Activated T-cell treated with anti-CD3 and anti-CD28 coated beads for 24 hours (primary cell): ENCODE measurements at places on chromosomes 7 and 10.

- DNase-seq = no peak
These were observed 354.6 kb downstream of the PHF14 start for GRCh38 chr7:11328309-11328708.

- peak; percentile 13 for DNase-seq
These were observed 20.2 kb downstream of the PDCD11 start for GRCh38 chr10:103416436-103417147.

DNA sequence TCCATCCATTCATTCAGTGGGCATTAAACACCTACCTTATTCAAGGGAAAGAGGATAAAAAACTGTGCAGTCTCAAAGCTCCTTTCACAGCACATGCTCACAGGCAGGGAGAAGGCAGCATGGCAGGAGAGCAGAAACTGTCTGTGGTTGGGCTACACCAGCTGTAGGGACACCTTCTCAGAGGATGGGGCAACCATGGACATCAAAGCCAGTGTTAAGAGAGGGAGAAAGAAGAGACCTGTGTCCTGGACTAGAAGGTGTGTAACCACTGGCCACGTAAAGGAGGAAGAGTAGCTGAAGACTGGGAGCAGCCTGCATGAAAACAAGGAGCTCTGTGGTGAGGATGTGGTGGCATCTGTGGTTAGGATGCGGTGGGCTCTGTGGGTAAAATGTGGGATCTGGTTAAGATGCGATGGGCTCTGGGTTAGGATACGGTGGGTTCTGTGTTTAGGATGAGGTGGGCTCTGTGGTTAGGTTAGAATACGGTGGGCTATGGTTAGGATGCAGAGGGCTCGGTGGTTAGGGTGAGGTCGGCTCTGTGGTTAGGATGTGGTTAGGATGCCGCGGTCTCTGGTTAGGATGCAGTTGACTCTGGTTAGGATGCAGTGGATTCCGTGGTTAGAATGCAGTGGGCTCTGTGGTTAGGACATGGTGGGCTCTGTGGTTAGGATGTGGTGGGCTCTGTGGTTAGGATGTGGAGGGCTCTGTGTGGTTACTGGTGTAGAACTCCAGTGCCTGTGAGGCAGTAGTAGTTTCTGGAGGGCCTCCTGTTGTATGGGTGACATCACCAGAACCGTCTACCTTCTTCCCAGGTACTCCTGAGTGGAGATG, 197.6 kb downstream of the WDR37 start:
- no peak for DNase-seq

- DNase-seq = no peak
These were observed 49.2 kb downstream of the LGI1 start for GRCh38 chr10:93806903-93807302.

- no peak for DNase-seq
These were observed 40.1 kb downstream of the POLR3A start for GRCh38 chr10:77989081-77989724.

DNA sequence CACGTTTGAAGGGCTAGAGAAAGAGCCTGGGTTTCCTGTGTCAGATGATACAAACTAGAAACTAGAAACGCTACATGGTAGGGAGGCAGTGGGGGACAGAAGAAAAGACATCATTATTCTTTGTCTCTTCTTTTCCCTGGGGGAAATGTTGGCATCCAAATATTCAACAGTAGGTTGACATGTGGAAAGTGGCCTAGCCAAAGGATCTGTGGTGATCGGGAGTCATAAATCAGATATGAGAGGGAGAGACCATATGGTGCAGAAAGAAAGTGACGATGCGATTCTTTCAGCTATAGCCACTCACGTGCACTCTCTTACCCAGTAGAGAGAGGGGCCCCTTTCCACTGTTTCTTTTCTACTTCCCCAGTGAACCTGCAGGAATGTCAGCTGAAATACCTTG, 964.7 kb downstream of the LRMDA start:
- no peak for DNase-seq

GRCh38 chr7:41459623-41460261, 243.1 kb downstream of the INHBA start:
- DNase-seq = no peak

- DNase-seq = no peak
These were observed 96.4 kb downstream of the OSBPL3 start for GRCh38 chr7:24883622-24884013.

DNA sequence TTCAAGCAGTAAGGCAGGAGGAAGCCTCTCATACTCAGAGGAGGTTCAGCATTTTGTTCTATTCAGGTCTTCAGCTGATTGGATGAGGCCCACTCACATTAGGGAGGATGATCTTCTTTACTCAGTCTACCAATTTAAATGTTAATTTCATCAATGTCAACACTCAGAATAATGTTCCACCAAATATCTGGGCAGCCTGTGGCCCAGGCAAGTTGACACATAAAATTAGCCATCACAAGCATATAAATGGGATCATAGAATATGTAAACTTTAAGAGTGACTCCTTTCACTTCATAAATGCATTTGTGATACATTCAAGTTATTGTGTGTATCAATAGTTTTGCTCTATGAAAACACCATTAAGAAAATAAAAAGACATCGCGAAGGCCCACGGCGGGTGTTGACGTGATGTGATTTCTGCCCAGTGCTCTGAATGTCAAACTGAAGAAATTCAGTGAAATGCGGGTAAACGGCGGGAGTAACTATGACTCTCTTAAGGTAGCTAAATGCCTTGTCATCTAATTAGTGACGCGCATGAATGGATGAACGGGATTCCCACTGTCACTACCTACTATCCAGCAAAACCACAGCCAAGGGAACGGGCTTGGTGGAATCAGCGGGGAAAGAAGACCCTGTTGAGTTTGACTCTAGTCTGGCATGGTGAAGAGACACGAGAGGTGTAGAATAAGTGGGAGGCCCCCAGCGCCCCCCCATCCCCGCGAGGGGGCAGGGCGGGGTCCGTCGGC, 536.1 kb upstream of the AUTS2 start:
- DNase-seq = no peak

GRCh38 chr10:6348096-6348874, 145.6 kb downstream of the PFKFB3 start:
- DNase-seq = peak; percentile 75

GRCh38 chr7:1611708-1612241, 41.9 kb upstream of the PSMG3 start:
- no peak for DNase-seq

- DNase-seq = no peak
These were observed 101.5 kb downstream of the ORC5 start for GRCh38 chr7:104106108-104106905.

GRCh38 chr10:72691863-72692743, at the start of gene MCU:
Gene MCU, plus strand, starts transcription at chr10:72692143. Its CDS starts 9 bp downstream, at chr10:72692152.
- peak; percentile 91 for DNase-seq

GRCh38 chr7:30019387-30019786, 7.1 kb downstream of the FKBP14 start:
- no peak for DNase-seq

DNA sequence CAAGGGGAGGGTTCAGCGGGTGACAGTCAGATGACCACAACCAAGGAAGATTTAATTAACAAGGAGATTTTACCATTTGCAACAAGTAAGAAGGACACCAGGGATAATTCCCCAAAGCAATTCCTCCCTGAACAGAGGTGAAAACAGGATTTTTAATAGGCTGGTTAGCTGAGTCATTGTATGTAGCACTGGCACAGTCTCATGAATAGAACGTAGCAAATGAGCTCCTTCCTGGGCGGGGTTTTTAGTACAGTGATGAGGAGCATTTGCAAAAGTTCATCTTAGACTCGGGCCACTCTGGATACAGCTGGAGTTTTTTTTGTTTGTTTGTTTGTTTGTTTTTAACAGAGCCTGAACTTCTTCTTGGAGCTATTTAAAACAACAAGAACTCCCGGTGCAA, 39.0 kb downstream of the TAC1 start:
- DNase-seq = no peak

DNA sequence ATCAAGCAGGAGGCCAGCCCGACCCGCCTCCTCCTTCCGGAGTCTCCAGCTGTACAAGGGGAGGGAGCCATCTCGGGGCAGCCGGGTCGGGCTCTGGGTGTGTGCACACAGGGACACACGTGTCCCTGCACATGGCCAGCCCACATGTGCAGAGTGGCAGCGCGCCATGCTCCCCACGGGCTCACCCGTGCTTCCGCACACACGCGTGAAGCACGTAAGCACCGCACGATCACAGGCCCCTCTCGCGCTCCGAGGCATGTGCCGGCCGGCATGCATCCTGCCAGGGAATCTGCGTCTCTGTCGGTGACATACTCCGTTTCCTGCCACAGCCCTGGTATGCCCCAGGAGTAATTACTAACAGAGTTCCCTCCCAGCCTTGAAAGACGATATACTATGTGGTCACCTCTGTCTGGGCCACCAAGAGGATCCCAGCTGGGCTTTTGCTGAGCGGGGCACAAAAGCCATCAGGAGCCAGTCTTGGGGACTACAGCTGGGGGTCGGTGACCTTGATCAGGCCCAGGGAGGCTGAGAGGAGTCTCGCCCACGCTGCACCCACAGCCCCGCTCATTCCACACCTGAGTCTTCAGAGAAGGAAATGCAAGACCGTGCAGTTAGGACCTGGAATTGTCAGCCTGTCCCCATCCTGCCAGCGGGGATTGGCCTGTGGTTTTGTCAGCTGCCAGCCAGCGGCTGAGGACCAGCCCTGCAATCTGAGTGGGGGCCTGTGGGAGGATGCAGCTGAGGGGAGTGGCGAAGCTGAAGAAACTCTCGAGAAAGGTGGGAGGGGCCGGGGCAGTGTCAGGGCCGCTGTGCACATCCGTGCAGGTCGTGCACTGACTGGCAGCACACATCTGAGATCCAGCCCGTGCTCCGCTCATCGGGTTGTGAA, 11.0 kb upstream of the LFNG start:
- peak; percentile 51 for DNase-seq

GRCh38 chr7:36507475-36508440, 118.1 kb downstream of the ANLN start:
- no peak for DNase-seq

- no peak for DNase-seq
These were observed 6.9 kb upstream of the ZNF316 start for GRCh38 chr7:6630007-6630849.

DNA sequence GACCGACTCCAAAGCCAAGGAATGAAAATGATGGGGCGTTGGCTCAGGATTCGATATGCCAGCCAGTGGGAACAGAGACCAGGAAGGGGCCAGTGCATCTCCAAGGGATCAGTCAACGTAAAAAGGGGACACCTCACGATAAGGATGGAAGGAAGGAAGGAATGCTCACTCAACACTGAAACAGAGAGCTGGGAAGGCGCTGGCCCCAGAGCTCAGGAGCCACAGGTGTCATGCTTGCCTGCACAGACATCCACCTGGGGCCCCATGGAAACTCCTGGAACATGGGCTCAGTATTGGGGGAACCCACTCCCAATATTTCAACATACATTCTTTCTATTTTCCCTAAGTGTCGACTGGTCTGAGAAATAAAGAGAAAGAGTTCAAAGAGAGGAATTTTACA, 5.3 kb downstream of the MMRN2 start:
- DNase-seq = no peak

GRCh38 chr10:109975244-109976190, 32.3 kb upstream of the ADD3 start:
- no peak for DNase-seq

DNA sequence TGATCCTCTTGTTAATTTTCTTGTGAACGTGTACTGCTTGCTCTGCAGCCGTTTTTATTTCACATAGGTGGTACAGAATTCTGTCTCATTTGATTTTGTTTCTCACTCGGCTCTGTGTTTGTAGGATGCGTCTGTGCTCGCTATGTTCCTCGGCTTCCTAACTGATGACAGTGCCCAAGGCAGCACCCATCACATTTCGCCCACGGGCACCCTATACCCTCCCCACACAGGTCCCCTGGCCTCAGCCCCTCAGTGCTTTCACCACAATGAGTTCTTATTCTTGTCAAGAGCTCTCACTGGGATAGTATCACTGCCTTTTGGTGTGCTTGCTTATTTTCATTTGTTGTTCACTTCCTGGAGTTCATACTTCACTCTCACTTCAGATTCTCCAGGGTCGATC, 28.1 kb downstream of the UCMA start:
- no peak for DNase-seq

DNA sequence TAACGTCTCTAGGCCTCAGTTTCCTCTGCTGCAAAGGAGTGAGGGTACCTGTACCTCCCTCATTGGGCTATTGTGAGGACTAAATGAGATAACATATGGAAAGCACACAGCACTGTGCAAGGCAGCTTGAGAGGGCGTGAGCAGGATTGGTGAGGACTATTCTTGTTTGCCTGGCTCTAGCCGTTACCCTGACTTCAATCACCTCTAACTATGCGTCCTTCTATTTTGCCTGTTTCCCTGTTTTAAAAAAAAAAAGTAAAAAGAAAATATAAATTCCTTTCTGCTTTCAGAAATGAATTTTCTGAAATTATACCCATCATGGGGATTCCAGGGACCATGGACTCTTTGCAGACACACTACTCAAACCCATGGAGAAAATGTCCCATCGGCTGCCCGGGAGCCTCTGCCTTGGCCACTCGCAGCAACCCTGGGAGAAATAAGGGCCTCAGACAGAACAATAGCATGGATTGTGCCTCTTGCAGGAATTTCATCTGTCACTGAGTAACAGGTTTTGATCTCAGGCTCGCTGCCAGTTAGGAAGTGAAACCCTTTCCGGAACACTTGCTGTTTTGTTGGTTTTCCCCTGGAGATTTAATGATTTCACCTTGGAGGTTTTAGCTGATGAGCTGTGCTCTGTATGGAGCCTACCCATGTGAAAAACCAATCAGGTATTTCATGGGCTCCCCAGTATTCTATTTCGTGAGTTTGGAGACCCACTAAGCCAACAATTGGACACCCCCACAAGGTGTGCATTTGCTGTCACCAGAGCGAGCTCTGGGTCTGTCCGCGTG, 55.6 kb downstream of the STEAP1B start:
- DNase-seq = no peak

DNA sequence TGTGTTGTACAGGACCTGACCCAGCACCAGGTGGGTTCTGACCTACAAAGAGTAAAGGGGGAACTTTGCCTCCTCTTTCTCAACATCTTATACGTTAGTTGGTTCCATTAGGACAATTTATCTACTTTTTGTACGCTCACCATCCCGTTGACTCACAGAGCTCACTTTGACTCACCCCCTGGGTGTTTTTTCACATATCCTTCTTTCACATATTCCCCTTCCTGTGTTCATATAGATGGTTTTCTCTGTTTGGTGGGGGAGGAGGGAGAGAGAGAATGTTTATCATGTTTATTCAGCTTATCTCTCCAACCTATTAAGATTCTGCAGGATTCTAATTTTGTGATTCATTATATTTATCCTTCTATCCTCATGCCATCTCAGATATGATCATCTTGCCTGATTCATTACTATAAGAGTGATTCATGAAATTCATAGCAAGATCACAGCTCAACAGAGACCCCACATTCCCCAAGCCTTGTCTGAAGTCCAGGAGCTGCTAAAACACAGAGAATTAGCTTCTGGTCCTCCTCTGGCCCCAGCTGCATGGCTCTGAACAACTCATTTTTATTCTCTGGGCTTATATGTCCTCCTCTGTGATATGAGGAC, 37.2 kb downstream of the PRSS2 start:
- no peak for DNase-seq

DNA sequence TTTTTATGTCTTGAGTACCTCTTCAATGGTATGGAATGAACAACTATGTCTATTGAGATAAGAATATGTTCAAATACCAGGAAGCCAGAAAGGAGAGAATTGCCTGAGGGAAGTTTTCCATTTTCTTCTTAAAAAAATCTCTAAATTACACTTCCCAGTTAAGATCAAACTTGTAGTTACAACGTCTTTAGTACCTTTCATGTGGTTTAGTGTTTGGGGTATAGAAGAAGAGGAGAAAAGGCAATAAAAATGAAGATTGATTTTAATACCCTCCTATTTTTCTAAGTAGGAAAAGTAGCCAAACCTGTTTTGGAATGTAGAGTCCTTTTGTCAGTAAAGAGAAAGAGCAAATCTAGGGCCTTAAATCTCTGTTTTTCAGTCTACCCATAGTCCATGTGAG, 470.0 kb upstream of the SEMA3A start:
- no peak for DNase-seq

- no peak for DNase-seq
These were observed 18.3 kb downstream of the ANKMY2 start for GRCh38 chr7:16627236-16627635.
